H4 (cell line): ENCODE measurements at places on chromosomes 5 and 9. TPM values are rescaled to one million over a fixed set of nuclear protein-coding genes. Genes with fewer than 3 reads are reported as not detected.

- DNase-seq = no peak
These were observed 14.3 kb downstream of the JADE2 start for GRCh38 chr5:134539732-134540131.

- DNase-seq = no peak
These were observed 144.6 kb downstream of the SMARCA2 start for GRCh38 chr9:2159521-2160454.

GRCh38 chr5:120447706-120448239 lies 16.3 kb upstream of the PRR16 start:
- DNase-seq = no peak

DNA sequence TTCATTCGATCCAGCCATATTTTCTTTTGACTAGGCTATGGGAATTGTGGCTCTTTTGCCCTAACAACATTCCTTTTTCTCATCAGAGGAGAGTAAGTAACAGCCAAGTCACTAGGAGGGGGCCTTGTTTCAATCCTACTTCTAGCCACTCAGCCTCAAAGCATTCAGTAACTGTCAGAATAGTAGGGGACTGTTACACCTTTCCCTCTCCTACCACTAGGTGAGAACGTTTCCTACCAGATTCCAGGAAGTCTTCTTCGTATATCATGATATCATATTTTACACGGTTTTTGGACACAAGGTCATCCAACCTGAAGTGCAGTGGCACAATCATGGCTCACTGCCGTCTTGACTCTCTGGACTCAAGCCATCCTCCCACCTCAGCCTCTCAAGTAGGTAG lies 171.3 kb upstream of the CDH12 start:
- no peak for DNase-seq

The PDCD1LG2 gene
- 1.9 TPM in 1 of 2 replicates, not detected in the other for total RNA-seq

The SPINK4 gene
- 4.5 TPM in 1 of 2 replicates, not detected in the other for total RNA-seq

The THBS4 gene
- 0.43 and 1.5 TPM in 2 replicates for total RNA-seq

- no peak for DNase-seq
These were observed 347.2 kb upstream of the WWC1 start for GRCh38 chr5:167944121-167944852.

GRCh38 chr9:95874989-95875304 lies 544 bp upstream of the ERCC6L2 start:
- peak; percentile 18 for DNase-seq

GRCh38 chr9:133188006-133188842 lies 20.8 kb downstream of the OBP2B start:
- DNase-seq = peak; percentile 44

- peak; percentile 69 for DNase-seq
These were observed 62.1 kb upstream of the VLDLR start for GRCh38 chr9:2559192-2560152.

The SEC24A gene
- 16.4 and 23.3 TPM in 2 replicates for total RNA-seq

The LECT2 gene
- total RNA-seq = not detected in 2 replicates

DNA sequence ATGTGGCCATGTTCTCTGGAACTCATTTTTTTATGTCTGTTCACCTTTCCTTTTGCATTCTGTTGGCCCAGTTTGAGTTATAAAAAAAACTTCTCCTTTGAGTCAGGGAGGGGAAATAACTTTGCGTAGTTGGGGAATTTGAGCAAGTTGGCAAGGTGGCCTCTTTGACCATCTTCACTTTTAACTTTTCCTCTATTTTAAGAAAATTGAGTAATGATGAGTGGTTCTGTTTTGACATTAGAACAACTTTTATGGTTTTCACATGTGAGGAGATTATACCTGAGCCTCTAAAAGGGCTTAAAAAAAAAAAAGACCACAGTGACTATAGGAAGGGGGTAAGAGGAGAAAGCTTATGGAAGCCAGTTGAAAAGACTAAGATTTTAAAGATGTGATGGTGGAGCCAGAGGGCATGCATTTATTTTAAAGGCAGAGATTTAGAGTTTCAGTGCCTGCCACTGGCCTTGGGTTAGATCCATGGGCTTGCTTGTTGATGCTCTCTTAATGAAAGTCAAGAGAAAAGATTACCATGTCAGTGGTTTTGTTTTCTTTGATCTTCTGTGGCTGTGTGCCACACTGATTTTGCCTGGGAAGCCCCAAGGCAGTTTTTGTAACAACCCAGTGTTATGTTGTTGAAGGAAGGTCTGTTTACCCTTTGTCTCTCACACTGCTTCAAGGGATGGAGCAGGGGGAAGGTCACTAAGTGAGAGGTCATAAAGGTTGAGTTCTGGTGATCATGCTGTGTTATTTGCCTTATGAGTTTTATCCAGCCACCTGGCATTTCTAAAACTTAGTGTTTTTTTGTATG lies 219.7 kb upstream of the CD180 start:
- DNase-seq = no peak

- no peak for DNase-seq
These were observed 40.0 kb downstream of the EHMT1 start for GRCh38 chr9:137658781-137659180.

DNA sequence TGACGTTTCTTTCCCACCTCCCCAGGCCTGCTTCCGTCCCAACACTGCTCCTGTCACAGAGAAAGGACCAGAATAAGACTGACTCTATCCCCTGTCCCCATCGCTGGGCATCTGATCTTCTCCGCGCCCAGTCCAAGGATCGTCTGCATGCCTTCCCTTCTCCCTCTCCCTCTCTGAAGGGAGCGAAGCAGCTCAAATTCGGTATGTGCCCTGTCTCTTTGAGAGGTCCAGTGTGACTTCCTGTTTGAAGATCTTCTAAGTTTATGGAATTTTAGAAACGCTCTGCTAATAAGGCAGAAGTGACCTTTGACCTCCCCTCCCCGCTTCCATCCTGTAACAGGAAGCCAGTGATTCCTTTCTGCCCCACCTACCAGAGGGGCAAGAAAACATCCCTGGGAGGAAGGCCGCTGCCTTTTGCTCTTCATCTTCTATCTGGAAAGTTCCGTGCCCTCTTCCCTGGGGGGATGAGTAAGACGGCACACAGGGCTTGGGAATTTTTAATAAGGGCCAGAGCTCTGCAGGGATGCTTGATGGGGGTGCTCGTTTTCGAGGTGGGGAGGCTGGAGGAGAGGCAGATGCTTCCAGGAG lies 40.7 kb upstream of the RNU6ATAC start:
- no peak for DNase-seq

The CDX1 gene
- total RNA-seq = not detected in 2 replicates

DNA sequence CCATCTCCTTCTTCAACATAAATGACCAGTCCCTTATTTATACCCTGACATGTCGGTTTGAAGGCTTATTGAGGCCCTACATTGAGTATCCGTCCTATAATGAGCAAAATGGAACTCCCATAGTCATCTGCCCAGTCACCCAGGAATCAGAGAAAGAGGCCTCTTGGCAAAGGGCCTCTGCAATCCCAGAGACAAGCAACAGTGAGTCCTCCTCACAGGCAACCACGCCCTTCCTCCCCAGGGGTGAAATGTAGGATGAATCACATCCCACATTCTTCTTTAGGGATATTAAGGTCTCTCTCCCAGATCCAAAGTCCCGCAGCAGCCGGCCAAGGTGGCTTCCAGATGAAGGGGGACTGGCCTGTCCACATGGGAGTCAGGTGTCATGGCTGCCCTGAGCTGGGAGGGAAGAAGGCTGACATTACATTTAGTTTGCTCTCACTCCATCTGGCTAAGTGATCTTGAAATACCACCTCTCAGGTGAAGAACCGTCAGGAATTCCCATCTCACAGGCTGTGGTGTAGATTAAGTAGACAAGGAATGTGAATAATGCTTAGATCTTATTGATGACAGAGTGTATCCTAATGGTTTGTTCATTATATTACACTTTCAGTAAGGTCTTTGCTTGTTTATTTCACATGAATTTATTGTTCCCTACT lies 38.2 kb upstream of the BTNL3 start:
- DNase-seq = no peak

DNA sequence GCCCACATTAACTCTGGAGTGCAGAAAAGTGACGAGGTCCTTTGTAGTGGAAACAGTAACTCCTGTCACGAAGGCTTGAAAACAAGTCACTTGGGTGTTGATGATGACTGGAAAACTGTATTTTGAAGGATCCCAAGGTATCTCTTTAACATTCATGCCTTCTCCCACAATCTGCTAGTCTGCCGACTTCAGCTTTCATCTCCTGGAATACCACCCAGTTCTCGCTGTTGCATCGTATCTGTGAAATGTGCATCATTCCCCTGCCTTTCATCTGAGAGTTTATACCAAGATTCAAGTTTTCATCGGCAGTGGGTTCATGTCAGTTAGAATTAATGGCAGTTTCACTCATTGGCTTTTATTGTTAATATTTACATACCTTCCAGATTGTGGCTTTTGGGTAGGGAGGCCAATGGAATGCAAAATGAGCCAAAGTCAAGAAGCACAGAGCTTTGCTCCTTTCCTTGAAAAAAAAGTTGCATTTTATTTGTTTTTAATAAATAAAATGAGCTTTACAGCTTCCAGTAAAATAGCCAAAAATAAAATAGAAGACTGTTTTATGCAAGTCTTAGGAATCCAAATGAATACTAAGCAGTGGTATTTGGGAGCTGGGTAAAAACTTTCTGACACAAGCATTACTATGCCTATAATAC lies 575.2 kb upstream of the WWC1 start:
- DNase-seq = peak; percentile 40

DNA sequence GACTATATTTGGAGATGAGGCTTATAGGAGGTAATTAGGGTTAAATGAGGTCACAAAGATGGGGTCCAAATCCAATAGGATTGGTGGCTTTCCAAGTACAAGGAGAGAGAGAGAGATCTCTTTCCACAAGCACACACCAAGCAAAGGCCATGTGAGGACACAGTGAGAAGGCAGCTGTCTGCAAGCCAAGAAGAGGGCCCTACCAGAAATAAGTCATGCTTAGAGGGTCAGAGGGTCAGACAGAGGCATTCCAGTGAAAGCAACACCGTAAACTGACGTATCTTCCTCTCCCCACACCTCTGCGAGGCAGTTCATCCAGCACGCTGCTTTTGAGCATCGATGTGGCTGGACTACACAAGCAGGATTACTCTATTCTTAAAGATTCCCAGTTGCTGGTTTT lies 87.9 kb downstream of the SLC1A3 start:
- no peak for DNase-seq

- no peak for DNase-seq
These were observed 133.9 kb downstream of the C9orf50 start for GRCh38 chr9:129486756-129487657.

- DNase-seq = no peak
These were observed 165.7 kb downstream of the CEMIP2 start for GRCh38 chr9:71602652-71603051.

DNA sequence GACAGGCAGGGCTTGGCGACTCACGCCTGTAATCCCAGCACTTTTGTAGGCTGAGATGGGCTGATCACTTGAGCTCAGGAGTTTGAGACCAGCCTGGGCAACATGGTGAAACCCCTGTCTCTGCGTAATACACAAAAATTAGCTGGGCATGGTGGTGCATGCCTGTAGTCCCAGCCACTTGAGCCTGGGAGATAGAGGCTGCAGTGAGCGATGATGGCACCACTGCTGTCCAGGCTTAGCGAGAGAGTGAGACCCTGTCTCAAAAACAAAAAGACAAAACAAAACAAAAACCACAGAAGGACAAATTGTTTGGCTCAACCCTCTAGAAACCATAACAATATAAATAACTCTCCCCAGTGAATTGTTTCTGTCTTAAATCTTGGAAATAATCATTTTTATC lies 92.6 kb upstream of the ERBIN start:
- no peak for DNase-seq
